ENCODE measurements at places on chromosomes 2 and 18.

- DNase-seq = no peak
Observed at GRCh38 chr18:44568986-44569385, 111.7 kb upstream of the SETBP1 start.

DNA sequence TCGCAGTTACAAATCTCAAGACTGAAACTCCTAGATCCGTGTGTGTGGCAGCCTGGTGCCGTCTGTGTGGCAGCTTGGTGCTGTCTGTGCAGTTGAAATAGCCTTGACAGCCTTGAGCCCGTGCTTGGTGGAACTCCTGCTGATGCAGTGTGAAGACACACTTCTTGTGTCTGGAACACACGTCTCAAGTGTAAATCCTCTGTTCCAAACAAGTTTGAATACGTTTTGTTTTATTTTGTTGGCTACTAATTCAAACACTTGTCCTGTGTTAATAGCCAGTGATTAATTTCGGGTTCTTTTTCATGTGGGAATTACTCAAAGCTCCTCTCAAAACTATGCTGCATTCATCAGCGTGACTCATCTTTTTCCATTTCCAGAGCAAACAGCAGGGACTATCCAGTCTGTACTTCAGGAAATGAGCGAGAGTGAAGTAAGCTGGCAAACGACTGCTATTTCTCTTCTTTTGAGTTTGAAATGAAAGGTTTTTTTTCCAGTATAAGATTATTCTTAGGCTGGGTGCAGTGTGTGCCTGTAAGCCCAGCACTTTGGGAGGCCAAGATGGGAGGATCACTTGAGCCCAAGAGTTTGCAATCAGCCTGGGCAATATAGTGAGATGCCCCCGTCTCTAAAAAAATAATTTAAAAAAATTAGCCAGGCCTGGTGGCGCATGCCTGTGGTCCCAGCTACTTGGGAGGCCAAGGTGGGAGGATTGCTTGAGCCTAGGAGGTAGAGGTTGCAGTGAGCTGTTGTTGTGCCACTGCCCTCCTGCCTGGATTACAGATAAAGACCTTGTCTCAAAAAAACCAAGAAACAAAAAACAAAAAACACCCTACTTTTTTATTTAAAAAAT, 152.9 kb downstream of the SPP2 start:
- no peak for DNase-seq

- no peak for DNase-seq
Observed at GRCh38 chr2:118975133-118975532, 33.1 kb downstream of the MARCO start.

GRCh38 chr2:237636578-237636977, 9.2 kb downstream of the LRRFIP1 start:
- no peak for DNase-seq

DNA sequence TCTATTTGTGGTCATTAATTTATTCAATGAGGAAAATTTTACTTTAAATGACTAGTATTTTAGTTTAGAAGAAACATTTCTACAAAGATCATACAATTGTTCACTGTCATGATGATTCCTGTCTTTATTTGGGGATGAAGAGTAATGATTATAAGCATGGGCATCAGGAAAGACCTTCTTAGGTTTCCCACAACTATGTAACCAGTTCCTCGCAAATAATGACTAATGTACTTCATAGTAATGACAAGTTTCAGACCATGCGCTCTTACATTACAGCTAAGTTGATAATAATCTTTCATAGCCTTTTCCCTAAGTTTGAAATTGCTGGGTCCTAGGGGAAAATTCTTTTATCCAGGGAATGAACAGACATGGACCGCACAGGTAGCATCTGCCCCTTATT, 90.5 kb downstream of the MYO5B start:
- DNase-seq = no peak

- no peak for DNase-seq
Observed at GRCh38 chr2:41933046-41933420, 114.8 kb upstream of the PKDCC start.

All from CD4-positive, alpha-beta T cell treated with Interleukin-6 for 4 hours (primary cell).